Panc1 (cell line): ENCODE measurements at places on chromosomes 16 and 17. TPM values are rescaled to one million over a fixed set of nuclear protein-coding genes. Genes with fewer than 3 reads are reported as not detected.

DNA sequence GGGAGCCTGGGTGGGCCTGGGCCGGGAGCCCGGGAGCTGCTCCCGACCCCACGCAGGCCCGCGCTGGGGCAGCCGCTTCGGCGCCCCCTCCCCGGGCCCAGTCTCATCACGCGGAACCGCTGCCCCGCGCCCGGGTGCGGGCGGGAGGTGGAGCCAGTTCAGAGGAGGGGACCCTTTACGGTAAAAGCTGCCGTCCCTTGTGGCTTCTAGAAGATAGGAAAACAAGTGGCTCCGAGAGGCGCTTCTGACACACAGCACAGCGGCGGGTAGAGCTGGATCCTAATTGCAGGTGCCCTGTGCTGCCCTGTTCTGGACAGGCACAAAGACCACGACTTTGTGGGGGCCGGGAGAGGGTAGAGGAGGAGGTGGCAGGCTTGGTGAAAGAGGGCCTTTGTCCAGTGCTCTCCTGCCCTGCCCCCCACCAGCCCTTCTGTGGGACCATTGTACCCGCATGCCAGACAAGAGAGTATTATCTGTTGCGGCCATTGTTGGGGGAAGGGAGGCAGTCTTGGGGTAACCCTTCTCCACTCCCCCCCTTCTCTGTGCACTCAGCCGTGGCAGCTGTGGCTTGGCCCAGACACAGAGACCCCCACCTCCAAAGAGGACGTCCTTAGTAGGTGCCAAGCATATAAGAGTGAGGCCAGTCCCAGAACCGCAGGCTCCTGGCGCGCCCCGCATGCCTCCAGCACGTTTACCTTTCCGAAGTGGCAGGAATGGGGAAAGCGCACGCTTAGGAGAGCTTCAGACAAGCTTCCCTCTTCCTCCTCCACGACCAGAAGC is 736 bp downstream of the CNP start:
- DNase-seq = no peak

GRCh38 chr17:1916316-1916715 is 86.5 kb downstream of the RPA1 start:
- DNase-seq = no peak

DNA sequence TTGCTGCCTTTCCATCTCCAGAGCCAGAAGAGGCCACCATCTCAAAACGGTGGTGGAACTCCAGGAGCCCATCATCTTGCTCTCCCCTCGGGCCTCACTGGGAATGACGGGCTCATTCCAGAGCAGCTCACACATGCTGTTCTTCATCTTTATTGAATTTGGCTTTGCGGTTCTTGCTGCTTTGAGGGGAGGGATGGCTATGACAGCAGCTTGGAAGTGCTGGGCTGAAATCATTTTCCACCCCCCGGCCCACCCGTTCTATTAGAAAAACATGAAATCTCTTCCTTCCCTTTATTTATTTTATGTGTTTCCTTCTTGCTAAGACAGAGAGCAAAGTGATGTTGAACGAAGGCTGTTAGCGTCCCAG is 149.8 kb upstream of the RPL38 start:
- no peak for DNase-seq

GRCh38 chr16:24966634-24967033 is 48.5 kb downstream of the ARHGAP17 start:
- DNase-seq = no peak

- DNase-seq = no peak
Measured at GRCh38 chr17:76539631-76540271, at the start of gene PRCD. Gene PRCD, plus strand, starts transcription at chr17:76540044. Its CDS starts 98 bp downstream, at chr17:76540142.

DNA sequence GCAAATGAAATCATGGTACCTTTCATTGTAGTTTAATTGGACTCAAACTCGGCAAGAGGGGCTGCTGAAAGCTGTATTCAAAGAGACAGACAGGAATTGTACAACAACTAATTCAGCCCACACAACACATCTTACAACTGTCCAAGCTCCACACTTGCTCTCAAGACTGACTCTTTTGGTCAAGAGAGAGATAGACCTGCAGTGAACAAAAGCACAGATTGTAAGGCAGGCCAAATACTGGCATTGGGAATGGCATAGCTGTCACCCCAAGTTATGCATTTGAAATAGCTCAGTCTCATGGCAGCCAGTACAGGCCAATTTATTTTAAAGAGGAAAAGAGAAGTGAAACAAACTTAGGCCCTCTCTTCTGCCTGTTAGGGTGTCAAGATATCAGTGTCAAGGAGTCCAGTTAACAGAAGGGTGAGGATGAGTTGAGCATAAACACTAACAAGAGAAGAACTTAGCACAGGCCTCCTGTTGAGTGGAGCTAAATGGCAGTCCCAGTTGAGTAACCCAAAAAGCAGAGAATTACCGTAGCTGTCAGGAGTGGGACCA is 215.7 kb downstream of the IRX3 start:
- no peak for DNase-seq

DNA sequence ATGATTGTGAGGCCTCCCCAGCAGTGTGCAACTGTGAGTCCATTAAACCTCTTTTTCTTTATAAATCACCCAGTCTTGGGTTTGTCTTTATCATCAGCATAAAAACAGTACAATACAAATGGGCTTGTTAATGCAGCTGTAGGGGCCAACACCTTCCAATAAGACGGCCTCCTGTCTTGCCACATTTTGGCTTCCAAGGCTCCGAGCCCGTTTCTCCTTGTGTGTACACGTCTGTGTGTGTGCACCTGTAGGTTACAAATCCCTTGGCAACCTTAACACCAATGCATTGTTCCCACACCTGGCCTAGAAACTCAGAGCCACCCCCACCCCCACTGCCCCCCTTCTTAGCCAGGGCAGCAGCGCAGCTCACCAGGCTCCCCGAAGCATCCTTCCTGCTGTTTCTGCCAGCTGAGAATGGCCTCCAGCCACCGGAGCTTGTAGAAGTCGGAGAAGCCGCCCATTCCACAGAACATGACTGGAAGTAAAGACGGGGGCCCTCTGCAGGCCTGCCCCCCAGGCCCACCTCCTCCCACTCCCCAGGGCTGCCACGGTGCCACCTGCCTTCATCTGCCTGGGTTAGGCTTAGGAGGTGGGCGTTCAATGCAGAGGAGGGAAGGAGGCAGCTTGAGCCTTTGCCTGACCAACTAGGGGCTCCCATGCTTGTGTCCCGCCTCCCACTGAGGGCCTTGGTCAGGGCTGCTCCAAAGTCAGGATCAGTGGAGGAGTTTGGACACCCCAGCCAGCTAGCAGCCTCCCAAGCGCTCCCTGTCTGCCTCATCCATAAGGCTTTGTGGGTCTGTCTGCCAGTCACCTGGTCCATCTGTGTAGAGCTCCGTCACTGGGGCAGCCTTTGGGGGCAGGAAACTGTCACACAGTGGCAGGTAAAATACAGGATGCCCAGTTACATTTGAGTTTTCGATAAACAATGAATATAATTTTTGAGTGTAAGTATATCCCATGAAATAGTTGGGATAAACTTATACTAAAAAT is 10.6 kb downstream of the C16orf89 start:
- no peak for DNase-seq

GRCh38 chr16:31480851-31481536 is 1.9 kb upstream of the SLC5A2 start:
- no peak for DNase-seq

DNA sequence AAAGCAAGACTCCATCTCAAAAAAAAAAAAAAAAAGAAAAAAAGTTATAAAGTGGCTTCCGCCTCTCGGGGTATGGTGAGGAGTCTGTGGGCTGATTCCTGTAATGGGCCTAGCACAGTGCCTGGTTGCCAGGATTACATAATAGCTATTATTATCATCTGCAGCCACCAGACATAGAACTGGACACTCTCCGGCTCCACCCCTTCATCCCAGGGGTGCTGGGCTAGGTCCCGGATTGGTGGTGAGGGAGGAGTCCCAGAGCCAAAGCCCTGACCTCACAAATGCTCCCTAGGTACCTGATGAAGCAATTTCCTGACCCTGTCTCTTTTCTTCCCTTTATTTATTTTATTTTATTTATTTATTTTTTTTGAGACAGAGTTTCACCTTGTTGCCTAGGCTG is 11.6 kb upstream of the ADGRG1 start:
- no peak for DNase-seq

DNA sequence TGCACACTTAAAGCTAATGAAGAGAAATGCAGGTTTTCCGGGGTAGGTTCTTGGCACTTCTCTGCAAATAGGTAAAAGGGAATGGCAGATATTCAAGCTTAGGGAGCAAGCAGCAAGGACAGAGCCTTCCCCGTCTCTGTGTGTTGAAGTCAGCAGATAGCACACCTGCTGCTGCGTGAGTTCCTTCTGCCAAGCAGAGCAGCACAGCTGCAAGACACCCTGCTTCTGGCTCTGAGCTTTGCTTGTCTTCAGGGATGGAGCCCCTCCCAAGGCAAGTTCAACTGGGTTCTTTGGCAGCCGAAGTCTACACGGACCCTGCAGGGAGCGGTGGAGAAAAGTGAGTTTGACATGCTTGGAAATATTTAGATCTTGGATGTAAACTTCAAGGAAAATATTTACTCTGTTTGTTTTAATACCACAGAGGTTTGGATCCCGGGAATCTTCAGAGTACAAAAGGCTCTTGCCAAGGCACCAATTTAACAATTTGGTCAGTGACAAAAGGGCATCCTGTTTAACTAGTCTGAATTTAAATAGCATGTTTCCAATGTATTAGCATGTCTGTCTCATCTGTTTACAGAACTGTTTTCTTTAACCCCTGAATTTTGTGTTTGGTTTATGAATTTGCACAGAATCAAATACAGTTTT is 113.4 kb upstream of the KCNJ16 start:
- no peak for DNase-seq

DNA sequence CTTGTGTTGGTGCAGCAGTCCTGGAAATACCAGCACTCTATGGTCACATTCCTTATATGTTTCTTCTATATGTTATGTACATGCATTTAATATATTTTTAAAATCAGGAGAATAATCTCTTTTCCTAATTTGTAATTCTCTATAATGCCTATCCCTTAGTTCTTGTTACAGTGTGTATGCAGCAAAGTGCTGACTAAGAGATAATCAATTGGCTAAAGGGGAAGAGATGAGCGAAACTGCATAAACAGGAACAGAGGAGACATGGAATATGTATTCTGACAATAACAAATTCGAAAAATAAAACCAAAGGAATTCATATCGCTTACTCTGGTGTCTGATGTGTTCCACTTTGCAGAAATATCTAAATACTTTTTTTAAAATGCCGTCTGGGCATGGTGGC is 41.7 kb downstream of the SYNRG start:
- no peak for DNase-seq

- no peak for DNase-seq
Measured at GRCh38 chr17:29577385-29578211, 9.1 kb downstream of the TP53I13 start.

DNA sequence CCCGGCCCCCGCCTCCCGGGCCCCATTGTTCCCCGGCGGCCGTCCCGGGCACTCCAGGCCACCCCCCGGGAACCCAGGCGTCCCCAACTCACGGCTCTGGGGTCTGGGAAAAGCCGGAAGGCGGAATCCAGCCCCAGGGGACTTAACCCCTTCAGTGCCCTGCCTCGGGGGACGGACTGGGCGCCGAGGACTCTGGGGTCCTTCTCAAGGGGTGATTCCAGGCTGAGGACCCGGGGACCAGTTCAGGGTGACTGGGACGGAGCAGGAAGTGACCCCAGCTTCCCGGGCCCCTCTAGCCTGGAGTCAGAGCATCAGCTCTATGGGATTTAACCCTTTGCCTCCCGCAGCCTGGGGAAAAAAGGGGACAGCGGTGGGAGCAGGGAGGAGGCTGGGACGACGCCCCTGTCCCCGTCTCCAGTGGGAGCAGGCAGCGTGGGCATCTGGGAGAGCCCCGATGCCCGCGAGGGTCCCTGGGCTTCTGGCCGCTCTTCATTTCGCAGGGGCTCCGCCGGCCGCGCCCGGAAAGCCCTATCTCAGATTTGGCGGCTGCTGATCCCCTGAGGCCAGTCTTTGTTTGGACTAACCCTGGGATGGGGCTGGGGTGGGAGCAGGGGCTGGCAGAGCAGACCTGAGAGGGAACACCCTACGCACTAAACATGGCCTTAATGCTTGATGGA is at the start of gene ZNF629:
ZNF629 (minus strand) TSS at position 270 of the 677 bp plus-strand sequence. CDS start 2,723 bp downstream, outside the sequence.
- DNase-seq = no peak

GRCh38 chr16:69720822-69721430 is 5.4 kb downstream of the NQO1 start:
- no peak for DNase-seq

GRCh38 chr16:48511716-48512115 is 98.3 kb downstream of the N4BP1 start:
- DNase-seq = no peak

GRCh38 chr16:2990891-2991290 is 10.6 kb upstream of the PKMYT1 start:
- no peak for DNase-seq

The NPIPA3 gene
- 3.7 TPM for total RNA-seq

DNA sequence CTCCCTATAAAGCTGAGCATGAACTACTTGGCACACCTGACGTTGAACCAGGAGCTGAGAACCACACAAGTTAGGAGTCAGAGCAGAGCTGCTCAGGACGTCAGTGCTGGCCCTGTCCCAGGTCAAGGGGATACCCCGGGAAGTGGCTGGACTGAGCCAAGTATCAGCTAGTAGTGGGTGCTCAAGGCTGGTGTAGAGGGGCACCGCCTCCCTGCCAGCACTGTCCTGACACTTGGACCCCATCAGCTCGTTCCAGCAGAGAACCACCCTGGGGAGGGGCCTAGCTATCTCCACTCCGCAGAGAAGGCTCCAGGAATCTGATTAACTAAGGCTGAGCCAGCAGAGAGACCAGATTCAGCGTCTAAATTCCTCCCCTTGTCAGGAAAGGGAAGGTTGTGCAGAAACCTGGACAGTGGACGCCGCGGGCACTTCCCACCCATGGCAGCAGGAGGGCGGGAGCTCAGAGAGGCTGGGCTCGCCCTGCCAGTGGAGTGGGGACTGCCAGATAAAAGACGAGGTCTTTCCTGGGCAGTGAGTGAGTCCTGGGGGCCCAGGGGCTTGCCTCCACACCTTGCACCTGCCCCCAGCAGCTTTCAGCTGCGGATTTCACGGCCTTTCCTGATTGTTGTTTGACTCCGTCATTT is 21.0 kb downstream of the C16orf90 start:
- DNase-seq = no peak

The RASL10B gene
- total RNA-seq = 4.3 TPM

The OR2C1 gene
- total RNA-seq = not detected

The SLC6A2 gene
- 0.10 TPM for total RNA-seq

GRCh38 chr17:75642784-75643642 is 9.8 kb downstream of the SMIM5 start:
- no peak for DNase-seq

DNA sequence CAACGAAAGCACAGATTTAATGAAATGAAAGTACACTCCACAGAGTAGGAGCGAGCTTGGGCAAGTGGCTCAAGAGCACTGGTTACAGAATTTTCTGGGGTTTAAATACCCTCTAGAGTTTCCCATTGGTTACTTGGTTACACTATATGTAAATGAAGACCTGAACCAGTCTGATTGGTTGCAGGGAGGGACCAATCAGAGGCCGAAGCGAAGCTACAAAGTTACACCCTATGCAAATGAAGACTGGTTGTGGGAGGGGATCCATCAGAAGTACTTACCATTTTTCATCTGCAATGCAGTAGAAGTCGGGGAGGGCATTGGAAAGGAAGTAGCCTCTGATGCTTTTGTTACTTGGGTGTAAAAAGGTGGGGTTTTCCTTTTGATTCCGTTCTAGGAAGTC is 132.0 kb downstream of the PMP22 start:
- no peak for DNase-seq
